ENCODE measurements at places on chromosomes 11 and 22.

- no peak for DNase-seq
These were observed 23.8 kb downstream of the IGHMBP2 start for GRCh38 chr11:68927280-68928135.

DNA sequence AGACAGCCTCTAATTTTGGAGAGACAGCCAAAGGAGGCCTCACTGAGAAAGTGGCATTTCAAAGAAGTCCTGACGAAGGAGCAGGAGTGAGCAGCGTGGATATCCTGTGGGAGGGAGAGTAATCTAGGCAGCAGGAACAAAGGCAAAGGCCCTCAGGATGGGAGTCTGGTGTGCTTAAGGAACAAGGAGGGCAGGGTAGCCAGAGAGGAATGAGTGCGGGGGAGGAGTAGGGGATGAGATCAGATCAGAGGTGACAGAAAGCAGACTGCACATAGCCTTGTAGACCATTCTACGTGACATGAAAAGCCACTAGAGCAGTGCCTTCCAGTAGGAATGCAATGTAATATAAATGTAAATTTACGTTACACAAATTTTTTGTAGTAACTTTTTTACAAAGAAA lies 5.6 kb downstream of the SLC36A4 start:
- DNase-seq: no peak

- no peak for DNase-seq
These were observed 9.0 kb upstream of the RDX start for GRCh38 chr11:110305169-110306018.

DNA sequence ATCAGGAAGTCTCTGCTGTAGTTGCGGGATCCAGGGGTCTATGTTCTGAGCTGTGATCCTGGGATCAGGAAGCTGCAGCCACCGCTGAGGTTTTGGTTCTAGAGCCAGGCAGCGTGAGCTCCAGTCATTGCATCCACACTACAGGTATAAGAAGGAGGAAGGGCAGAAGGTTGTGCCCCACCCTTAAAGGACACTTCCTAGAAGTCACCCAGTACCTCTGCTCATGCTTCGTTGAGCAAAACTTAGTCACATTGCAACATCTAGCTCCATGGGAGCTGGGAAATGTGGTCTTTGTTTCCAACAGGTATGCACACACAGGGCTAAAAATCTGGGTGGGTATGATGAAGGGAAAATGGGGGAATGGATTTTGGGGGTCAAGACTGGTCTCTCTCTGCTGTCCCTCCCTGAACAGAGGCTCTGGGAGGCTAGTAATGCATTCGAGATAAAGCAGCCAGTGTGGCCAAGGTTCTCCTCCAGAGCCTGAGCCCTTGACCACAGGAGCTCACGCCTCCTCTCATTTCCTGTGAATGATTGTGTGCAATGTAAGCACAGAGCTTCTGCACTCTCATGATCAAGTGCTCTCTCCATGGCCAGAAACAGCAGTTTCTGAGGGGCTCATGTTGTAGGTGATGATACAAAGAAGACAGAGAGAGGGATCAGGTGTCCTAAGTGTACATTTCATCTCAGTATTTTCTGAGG lies 86.8 kb upstream of the OR4B1 start:
- DNase-seq: no peak

DNA sequence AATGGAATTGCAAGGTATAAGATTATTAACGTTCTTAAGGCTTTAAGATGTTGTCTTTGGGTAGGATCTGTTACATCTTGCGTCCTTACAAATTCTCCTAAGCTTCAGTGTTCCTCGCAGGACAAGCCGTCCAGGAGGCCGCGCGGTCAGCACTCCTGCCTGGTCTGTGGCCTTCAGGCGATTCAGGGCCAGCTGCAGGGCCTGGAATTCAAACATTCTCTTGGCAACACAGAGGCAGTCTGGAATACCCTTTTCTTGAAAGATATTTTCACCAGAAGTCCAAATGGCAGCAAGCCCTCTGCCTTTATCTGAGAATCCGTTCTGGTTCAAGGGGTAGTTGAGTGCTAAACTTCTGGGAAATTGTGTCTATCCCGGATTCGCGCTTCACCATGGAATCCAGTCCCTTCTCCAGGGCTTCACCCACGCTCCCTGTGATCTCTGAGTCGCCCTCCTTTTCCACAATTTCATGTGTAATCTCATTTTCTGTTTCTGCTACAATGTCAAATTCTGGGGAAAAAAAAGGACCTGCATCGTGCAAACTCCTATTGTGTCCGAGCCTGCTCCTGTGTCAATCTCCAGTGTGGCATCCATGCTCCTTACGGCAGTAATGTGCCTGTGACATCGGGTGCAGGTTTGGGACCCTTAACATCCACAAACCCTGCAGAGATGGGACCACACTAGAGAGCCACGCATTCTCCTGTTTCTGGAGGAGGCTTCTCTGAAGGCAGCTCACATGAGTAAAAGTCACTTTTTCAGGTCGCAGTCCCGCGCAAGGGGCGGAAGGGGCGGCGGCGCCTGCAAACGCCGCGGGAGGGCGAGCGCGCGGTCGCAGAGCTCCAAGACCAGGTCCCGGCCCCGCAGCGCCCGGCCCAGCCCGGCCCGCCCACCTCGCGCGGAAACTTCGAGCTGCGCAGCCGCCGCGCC lies 25.4 kb upstream of the SORL1 start:
- no peak for DNase-seq

DNA sequence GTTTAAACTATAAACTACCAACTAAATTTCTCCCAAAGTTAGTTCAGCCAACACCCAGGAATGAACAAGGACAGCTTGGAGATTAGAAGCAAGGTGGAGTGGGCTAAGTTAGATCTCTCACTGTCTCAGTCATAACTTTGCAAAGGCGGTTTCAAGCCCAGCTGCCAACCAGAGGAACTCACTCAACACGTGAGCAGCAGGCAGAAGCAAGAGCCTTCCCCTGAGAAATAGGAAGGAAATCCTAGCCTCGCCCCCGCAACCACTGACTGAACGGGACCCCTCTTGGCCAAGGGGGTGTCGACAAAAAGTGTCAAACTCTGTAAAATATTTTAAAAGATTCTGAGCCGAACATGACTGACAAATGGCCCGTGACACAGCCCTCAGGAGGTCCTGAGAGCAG lies 4.4 kb upstream of the KRTAP5-9 start:
- peak; percentile 68 for DNase-seq

DNA sequence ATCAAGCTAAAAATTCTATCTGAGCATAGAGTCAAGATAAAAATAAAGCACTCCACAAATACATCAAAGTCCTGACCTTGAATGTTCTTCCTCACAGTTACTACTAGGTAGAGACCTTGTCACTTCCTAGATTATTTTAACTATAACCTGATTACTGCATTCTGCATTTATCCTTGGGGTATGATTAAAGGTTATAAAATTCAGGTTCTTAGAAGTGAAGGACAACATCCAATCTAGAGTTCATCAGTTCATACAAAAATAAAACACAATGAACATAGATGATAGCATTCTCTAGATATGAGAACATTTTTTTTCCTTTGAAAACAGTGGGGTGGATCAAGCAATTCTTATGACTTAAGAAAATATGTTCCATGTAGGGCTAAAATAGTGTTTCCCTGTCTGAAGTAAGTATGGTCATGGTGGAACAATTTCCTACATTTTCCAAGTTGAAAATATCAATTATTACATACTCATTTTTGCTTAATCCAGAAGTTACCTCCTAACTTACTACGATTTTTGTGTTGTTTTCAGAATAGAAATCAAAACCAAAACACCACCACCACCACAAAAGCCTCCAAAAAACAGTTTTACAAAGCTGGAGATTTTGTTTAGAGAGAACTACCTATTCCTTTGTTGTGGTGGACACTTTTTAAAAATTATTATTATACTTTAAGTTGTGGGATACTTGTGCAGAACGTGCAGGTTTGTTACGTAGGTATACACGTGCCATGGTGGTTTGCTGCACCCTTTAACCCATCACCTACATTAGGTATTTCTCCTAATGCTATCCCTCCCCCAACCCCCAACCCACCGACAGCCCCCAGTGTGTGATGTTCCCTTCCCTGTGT lies 112.0 kb upstream of the DDI1 start:
- DNase-seq: no peak

- no peak for DNase-seq
These were observed 1.9 kb upstream of the BAIAP2L2 start for GRCh38 chr22:38112381-38112780.

- no peak for DNase-seq
These were observed 647.2 kb downstream of the NELL1 start for GRCh38 chr11:21316591-21316990.

DNA sequence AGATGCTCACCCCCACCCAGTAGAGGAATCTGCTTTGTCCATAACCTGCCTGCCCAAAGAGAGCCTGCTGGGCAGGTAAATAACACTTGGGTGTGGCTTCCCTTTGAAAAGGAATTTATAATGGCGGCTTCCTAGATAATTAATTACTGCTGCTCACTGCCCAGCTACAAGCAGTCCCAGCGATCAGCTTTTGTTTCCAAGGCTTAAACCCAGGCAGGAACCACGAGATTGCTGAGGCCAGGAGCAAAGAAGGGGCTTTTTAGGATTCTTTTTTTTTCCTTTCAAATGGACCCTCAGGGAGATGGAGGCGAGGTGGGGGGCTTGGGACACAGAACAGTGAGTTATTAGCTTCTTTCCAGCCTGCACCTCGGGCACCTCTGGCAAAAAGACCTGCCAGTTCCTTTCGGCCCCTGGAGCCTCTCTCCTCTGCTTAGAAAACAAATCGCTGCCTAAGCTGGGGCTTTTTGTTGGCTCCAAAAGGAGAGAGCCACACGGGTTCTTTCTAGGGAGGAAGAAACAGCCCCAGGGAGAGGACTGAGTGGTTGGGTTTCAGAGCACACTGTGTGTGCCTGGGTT lies 107.2 kb downstream of the TSPAN18 start:
- DNase-seq: no peak

DNA sequence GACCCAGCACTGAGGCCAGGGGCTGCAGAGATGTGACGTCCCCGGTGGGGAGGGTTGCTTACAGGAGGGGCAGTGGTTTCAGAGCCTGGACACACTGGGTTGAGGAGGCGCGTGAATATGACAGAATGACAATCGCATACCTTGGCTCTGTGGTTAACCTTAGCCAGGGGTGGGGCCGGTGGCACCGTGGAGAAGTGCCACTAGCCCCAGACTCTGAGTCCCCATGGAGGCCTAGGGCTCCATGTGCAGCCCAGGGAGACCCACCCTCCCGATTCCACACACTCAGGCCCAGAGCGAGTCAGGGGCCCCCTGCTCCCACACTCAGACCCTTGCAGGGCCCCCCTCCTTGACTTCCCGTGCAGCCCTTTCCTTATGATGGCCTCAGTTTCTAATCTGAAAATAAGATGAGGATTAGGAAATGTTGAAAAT lies 3.6 kb upstream of the ACR start:
- DNase-seq: no peak

DNA sequence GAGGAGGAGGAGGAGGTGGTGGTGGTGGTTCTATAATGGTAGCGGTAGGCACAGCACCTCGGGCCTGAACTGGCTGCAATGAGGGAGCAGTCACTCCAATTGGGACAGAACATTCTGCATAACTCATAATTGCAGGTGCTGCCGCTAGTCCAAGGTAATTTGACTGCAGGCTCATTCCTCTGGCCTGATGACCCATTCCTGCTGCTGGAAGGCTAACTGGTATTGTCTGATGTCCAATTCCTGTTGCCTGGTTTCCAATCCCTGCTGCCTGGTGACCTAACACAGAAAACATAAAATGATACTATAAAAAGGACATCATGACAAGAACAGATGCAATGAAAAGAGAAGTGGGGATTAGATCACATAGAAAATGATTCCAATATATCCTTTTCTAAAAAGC lies 7.9 kb upstream of the AGBL2 start:
- DNase-seq: no peak

GRCh38 chr11:60265373-60266214 lies 14.9 kb upstream of the MS4A4A start:
- DNase-seq: peak; percentile 20

DNA sequence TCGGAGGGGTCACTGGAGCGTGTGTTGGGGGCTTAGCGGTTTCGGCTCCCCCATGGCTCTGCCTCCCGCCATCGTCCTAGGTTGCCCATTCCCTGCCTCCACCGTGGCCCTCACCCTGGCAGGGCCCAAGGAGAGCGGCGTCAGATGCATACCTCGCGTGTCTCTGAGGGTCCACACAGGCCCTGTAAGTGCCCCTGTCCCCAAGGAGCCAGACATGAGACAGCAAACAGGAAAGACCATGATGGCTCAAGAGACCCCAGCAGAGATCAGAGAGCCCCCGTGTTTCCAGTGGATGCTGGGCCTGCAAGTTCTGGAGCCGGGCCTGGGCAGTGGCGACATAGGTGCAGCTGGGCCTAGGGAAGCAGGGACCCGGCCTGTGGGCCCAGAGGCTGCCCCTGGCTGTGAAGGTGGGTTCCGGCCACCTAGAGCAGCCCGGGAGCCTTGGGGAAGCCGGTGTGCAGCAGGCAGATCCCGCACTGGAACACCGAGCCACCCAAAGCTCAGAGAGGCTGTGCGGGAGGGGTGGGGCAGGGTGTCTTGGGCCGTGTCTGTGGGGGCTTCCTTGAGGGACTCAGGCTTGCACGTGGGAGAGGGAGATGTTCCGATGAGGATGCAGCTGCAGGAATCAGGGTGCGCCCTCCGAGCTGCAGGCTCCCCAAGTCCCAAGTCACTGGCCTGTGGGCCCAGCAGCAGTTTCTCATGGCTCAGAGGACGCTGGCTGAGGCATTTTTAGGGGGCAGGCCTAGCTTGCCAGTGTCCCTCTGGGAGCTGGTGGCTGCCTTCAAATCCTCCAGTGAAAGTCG lies 126.4 kb downstream of the KCNQ1OT1 start:
- no peak for DNase-seq

GRCh38 chr22:24536089-24536488 lies 18.8 kb downstream of the GUCD1 start:
- DNase-seq: no peak

DNA sequence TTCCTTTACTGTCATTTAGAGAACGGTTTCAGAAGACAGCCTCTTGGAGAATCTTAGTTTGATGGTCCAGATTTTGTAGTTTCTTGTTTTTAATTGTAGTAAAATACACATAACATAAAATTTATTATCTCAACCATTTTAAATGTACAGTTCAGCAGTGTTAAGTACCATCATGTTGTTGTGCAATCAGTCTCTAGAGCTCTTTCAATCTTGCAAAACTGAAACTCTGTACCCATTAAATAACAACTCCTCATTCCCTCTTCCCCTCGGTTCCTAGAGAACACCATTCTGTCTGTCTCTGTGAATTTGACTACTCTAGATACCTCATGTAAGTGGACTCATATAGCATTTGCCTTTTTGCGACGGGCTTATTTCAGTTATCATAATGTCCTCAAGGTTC lies 69.8 kb downstream of the GRIK4 start:
- no peak for DNase-seq
